Mucosa of gallbladder (tissue), 1 donor: ENCODE measurements at places on chromosomes 13 and 19. TPM values are rescaled to one million over a fixed set of nuclear protein-coding genes. Genes with fewer than 3 reads are reported as not detected.

GRCh38 chr13:99340638-99341037 lies 33.4 kb upstream of the GPR183 start:
- DNase-seq, result no peak

DNA sequence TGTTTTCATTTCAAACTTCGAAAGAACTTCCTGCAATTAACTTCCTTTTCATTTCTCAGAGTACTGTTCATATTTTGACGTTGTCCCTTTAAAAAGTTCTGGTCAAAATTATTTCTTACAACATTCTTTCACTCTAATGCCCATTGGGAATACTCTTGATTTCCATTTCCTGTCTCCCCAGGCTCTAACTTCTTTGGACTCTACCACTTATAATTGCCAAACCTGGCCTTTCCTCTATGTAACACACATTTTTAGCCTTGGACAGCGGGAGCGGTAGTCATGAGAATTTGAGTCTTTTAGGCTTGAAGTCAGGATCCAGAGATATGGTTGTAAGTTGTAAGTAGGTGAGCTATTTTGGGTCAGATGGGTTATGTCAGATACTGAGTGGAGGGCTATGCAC lies 163.5 kb upstream of the SPRY2 start:
- no peak for DNase-seq

DNA sequence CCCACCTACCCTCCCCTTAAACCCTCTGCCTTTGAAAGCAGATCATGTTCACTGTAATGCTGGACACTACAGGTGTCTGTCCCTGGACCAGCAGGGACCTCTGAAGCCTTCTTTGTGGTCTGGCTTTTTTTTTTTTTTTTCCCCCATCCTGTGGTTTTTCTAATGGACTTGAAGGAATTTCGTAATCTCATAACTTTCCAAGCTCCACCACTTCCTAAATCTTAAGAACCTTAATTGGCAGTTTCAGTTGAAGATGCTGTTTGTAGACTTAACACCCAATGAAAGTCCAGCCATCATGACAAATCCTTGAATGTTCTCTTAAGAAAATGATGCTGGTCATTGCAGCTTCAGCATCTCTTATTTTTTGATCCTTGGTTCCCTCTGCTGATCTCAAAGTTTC lies 45.0 kb upstream of the LRCH1 start:
- no peak for DNase-seq

DNA sequence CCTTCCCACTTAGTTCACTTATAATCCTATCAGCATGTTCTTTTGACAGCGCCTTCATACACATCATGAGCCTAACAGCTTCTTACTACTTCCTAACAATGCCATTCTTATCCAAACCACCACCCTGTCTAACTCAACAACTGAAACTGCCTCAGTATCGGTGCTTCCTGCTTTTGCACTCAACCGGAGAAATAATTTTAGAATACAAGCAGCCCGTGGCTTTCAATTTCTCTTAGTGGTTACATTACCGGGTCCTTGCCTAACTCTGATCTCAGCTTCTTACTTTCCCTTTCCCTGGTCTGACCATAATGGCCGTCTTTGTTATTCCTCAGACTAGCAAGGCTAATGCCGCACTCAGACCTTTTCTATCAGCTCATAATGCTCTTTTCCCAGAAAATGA lies 17.0 kb downstream of the ZFP82 start:
- DNase-seq, result no peak

DNA sequence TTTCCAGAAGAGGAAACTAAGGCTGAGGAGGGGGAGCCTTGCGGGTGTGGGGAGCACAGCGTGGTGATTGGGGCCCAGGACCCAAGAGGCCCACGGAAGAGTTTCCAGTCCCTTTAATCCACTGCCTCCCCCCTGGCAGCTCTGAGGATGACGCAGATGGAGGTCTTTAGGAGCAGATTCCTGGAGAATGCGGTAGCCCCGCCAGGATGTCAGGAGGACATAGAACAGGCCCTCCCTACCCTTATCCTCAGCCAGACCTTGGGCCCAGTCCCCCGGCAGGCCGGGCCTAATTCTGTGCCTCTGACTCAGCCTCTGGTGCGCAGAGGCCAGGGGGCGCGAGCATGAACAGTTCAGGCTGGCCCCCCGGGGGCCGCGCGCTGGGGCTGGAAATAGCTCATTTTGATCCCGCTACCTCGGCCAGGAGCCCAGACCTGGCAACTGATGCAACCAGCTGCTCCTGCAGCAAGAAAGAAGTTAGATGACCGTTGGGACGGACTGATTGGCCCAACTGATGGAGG lies 461 bp upstream of the HSPB6 start:
- peak; percentile 91 for DNase-seq

DNA sequence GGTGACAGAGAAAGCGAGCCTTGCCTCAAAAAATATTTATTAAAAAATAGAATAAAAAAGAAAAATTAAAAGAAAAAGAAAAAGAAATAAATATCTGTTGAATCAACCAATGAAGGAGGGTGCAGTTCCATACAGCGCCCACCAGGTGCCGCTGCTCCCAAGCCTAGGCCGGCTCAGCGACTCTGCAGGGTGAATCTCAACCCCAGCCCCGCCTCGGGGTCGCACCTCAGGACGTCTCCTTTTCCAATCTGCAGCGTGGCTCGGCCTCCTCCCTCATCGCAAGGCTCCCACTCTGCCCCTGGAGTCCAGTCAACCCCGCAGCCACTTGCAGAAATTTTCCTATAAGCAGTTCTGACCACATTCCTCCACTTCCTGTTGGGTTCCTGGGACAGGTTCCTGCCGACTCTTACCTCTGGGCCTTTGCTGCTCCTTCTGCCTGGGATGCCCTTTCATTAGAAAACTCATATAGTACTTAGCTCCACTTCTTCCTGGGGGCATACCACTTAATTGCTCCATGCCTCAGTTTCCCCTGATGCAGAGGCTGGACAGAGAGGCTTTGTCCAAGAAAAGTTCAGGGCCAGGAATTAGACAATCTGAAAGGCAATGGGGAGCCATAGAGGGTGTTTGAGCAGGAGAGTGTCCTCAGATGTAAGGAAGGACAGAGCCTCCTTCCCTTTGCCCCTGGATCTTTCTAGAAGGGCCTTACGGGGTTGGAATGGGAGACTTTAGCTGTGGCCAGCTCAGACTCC lies 24.3 kb downstream of the NFILZ start:
- DNase-seq, result peak; percentile 36

DNA sequence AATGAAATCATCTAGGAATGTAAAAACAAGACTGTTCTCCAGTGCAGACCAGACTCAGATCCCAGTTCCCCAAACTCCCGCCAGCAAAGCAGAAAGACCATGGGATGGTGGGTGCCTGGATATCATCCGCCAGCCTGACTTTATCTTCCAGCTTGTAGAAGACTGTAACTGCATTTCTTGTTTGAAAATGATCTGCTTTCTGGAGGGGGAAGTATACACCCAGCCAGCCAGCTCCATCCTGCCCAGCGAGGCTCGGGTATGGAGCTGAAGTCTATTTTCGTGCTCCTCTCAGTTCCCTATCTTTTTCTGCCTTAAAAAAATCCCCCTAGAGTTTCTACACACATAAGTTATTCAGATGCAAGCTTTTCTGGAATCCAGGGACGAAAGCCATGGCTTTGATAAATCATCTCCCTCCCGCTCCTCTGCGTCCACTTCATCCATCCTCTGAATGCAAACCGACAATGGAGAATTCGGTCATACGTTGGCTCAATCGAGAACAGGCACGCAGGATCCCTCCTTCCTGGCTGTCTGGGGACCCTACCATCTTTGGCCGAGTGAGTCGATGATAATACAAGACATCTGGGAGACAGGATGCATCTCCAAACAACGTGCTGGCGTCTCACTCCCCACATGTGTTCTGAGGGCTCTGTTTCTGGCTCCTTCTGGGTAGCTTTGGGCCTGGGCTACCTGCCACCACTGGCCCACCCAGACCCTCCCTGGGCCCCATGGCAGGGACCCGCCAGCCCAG lies 31.2 kb downstream of the CEBPG start:
- no peak for DNase-seq

DNA sequence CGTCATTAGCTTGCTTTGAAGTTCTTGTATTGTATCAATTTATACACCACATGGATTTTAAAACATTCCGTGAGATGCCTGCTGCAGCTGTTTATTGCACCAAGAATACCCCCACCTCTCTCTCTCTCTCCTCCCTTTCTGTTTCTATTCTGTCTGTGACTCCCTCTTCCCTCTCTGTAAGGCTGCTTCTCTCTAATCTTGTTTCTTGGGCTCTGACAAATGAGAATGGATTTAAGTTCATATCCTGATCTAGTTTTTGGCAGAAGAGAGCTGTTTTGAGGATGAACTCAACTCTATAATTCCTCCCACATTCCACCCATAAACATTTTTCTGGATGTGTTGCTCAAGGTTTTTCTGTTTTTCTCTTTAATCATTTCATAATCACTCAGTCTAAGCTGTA lies 144.3 kb upstream of the FRY start:
- no peak for DNase-seq

- peak; percentile 94 for DNase-seq
These were observed at the start of gene ZNF841 for GRCh38 chr19:52095172-52096014. Gene ZNF841, minus strand, starts transcription at chr19:52095765. Its CDS starts 10,964 bp downstream, at chr19:52084801.

DNA sequence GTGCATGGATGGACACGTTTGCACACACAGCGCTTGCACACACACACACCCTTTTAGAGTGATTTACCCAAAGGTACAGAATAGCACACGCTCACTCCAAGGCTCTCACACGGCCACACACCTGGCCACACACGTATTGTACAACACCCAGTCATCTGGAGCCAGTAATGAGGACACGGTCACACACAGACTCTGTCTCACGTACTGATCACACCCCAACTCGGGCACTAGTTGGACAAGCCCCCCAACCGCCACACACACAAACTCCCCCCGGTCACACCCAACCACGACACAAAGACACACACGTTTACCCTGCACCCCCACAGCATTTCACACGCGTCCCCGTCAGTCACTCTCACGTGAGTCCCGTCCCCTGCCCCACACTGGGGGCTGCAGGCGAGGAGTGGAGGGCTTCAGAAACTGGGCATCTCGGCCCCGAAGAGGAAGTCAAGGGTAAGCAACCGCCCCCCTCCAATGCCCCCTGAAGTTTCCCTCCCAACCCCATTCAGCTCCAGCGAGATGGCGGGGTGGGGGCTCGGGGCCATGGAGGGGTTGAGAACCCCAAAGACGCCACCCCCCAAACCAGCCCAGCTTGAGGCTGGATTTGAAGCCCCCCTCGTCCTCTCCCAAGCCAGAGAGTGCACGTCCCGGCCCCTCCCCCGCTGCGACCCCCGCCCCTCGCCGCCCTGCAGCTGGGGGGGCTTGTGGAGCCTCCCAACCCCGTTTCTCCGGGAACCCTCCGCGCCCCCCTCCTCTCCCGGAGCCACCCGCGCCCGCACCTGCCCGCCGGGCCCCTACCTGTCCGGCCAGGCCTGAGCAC lies 599 bp downstream of the OLFM2 start:
- no peak for DNase-seq

DNA sequence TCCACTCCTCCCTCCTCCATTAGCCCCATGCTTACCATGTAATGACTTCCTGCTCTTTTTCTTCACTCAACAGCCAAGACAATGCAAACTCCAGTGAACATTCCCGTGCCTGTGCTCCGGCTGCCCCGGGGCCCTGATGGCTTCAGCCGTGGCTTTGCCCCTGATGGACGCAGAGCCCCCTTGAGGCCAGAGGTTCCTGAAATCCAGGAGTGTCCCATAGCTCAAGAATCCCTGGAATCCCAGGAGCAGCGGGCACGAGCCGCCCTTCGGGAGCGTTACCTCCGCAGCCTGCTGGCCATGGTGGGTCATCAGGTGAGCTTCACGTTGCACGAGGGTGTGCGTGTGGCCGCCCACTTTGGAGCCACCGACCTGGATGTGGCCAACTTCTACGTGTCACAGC lies 2.9 kb upstream of the PPP1R37 start:
- DNase-seq, result no peak

DNA sequence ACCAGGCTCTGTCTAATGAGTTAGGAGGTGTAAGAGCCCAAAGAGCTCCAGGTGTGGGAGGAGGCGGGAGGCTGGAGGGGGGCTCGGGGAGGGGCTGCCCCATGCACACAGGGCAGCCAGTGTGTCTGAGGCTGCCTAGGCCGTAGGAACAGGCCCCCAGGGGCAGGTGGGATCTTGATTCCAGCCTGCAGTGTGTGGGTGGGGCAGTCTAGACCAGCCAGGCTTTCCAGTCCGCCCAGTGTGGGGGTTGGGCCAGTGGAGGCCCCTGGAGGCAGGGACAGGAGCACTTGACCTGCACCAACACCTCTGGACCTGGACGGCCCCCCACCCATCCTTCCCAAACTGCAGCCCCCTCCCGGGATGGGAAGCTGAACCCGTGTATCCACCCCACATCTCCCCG lies 5.4 kb upstream of the CAMSAP3 start:
- DNase-seq, result no peak

DNA sequence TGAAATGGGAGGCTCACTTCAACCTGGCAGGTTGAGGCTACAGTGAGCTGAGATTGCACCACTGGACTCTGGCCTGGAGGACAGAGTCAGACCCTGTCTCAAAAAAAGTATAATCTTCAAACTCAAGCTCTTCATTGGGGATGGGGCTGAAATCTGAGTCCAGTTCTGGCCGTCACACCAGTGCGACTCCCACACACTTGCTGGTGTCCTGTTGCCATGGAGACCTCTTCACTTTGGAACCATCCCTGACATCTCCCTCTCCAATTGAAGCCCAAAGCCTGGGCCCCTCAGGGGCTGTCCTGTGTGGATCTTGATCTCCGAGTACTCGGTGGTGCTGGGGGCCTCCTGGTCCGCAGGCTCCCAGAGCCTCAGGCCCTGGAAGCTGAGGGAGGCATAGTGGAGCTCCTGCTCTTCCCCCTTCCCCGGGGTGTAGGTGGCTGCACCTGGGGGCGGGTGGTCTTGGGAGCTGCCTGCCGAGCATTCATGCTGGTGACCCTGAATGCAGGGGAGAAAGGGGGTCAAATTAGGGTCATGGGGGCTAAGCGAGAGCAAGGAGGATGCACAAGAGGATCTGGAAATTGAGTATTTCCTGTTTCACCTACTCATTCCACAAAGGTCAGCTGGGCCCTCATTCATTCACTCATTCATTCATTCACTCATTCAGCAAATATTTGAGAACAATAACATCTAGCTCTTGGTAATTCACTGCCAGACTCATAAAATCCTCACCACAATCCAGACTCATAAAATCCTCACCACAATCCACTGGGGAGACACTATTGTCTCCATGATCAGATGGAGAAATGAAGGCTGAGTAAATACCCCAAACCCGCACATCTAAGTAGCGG lies 11.0 kb downstream of the SIGLEC11 start:
- DNase-seq, result no peak

GRCh38 chr13:74570834-74571233 lies 436.6 kb upstream of the KLF12 start:
- DNase-seq, result no peak

Gene ZNF878
- total RNA-seq, result 0.17 TPM

Gene COLGALT1
- 71.1 TPM for total RNA-seq

Gene RPS15
- 877 TPM for total RNA-seq

Gene KDELR1
- 205 TPM for total RNA-seq

Gene MCF2L
- total RNA-seq, result 91.8 TPM

Gene FAM216B
- not detected for total RNA-seq

Gene ZNF793
- total RNA-seq, result 10.8 TPM

Gene IZUMO2
- not detected for total RNA-seq

Gene GADD45B
- 59.8 TPM for total RNA-seq

Gene MAMSTR
- 1.6 TPM for total RNA-seq

Gene PRODH2
- total RNA-seq, result 0.46 TPM

Gene LAIR1
- 36.1 TPM for total RNA-seq

Gene LRFN3
- 23.7 TPM for total RNA-seq

Gene FFAR2
- total RNA-seq, result 0.17 TPM

Gene CGB2
- total RNA-seq, result not detected

Gene MYO9B
- total RNA-seq, result 75.0 TPM
